ENCODE measurements at places on chromosomes 16 and 17.
A peak's percentile ranks its signal among the peaks of the same experiment; 100 is the strongest.

DNA sequence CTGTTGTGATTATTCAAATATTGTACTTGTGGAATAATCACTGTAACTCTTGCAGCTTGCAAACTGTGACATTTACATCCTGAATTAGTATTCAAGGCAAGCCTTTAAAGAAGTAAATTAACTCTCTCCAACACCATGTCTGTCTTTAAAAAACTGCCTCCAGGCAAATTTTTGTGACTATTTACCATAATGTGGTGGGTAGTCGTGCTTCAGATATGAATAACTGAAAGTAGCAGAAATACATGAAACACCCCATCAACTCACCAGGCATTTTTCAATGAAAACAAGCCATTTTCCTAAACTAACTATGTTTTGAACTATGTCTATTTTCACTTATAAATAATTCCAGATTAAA, 217.4 kb upstream of the PSMD7 start:
- no peak for DNase-seq

GRCh38 chr17:3843935-3844516, 2.0 kb downstream of the NCBP3 start:
- DNase-seq, result no peak

GRCh38 chr16:49575346-49576172, 202.0 kb downstream of the C16orf78 start:
- DNase-seq, result no peak

- no peak for DNase-seq
These were observed 48.5 kb upstream of the ZCCHC14 start for GRCh38 chr16:87541147-87541871.

GRCh38 chr17:7136266-7136877, 21.8 kb upstream of the ASGR2 start:
- peak; percentile 58 for DNase-seq

DNA sequence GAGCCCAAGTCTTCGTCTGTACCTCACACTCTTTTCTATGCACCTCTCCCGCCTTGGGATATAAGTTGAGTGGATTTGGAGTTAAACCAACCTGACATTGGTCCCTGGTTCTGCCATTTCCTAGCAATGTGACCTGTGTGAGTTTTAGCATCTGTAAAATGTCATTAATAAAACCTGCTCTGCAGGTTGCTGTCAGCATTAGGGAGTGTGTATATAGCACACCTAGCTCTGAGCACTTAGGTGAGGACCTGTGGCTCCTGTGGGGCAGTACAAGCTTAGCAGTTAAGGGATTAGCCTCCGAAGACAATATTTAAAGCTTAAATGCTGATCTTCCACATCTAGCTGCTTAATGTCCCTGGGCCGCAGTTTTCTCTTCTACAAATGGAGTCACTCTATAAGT, 248.0 kb downstream of the TMEM114 start:
- DNase-seq, result no peak

DNA sequence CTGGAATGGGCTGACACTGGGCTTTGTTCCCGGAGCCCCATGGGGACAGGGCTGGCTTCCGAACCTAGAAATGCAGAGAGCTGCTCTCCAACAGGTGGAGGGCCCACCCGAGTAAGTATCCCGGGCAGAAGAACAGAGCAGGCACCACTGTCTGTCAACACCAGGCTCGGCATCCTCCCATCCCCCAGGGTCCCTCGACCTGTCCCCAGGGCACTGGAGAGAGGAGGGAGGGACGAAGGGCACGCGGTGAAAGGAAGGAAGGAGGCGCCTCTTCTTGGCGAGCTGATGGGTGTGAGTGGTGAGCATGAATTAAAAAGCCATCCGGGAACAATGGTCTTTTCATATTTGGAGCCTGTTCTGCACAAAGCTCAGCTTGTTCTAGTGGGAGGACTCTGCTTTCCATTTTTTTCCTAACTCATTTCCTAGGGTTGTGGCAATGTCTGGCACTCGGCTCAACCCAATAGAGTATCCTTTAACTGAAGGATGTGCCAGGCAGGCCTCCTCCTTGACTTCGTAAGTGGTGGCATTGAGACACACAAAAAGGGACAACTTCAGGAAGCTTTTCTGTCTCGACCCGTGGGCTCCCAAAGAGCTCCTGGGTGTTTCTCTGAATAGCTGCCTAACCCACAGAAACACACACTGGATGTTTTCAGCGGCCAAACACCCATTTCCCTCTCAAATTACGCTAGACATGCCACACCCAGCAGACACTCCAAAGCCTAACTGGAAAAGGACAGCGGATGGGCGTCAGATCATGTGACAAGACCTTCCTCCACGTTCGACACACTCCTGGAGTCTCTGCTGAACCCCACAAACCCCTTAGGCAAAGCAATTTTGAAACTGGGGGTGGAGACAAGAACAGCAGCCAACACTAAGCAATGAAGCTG, 47.7 kb downstream of the ZFHX3 start:
- no peak for DNase-seq

DNA sequence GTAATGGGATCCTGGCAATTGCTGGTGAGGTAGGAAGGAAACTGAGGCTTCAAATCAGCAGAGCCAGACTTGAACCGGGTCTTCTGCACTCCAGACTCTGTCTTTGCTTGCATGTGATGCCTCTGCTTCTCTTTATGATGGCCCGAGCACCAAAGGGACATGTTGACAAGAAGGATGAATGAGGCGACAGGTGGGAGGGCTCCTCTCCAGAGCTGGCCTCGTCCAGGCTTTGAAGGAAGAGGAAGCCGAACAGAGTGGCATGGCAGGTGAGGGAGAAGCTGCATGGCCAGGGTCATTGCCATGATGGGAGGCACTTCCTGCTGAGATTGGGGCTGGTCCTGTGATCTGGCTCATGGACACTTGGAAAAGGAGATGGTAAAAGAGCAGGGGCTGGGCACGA, 40.8 kb downstream of the AKAP1 start:
- no peak for DNase-seq
